ENCODE measurements at places on chromosomes 5 and 9. TPM values are rescaled to one million over a fixed set of nuclear protein-coding genes. Genes with fewer than 3 reads are reported as not detected.

The POLR1E gene
- total RNA-seq, result 16.9 TPM

The GPR151 gene
- total RNA-seq, result not detected

The SMARCA2 gene
- 174 TPM for total RNA-seq

The RANBP3L gene
- total RNA-seq, result 0.76 TPM

The TPPP gene
- total RNA-seq, result 9.8 TPM

The FAM200C gene
- total RNA-seq, result 4.1 TPM

The FBP2 gene
- total RNA-seq, result not detected

The PCDHGA7 gene
- 4.3 TPM for total RNA-seq

The COL5A1 gene
- total RNA-seq, result 71.1 TPM

The GTF3C5 gene
- total RNA-seq, result 27.9 TPM

The SEC16A gene
- 42.2 TPM for total RNA-seq

The PCDHA6 gene
- total RNA-seq, result 0.14 TPM

The RASGEF1C gene
- total RNA-seq, result not detected

The GFI1B gene
- total RNA-seq, result not detected

The SLCO6A1 gene
- not detected for total RNA-seq

The SLC46A2 gene
- 0.28 TPM for total RNA-seq

The ADAMTS16 gene
- total RNA-seq, result 0.05 TPM

The CARTPT gene
- total RNA-seq, result not detected

The GALNT12 gene
- total RNA-seq, result 16.1 TPM

The TLX3 gene
- not detected for total RNA-seq

The PSMD5 gene
- total RNA-seq, result 37.5 TPM

The S100Z gene
- 0.79 TPM for total RNA-seq

The BHMT2 gene
- 36.3 TPM for total RNA-seq

The LCN1 gene
- total RNA-seq, result not detected

Data from posterior vena cava (tissue), 2 donors.